Anterior cingulate cortex (tissue), 58 donors: ENCODE measurements at places on chromosomes 2 and 18.

- no peak for DNase-seq
These were observed 284.3 kb upstream of the SPRED2 start for GRCh38 chr2:65716698-65717097.

GRCh38 chr2:9693646-9694045 lies 62.8 kb upstream of the YWHAQ start:
- DNase-seq, result no peak

GRCh38 chr2:215313255-215313613 lies 1.4 kb downstream of the ATIC start:
- no peak for DNase-seq

DNA sequence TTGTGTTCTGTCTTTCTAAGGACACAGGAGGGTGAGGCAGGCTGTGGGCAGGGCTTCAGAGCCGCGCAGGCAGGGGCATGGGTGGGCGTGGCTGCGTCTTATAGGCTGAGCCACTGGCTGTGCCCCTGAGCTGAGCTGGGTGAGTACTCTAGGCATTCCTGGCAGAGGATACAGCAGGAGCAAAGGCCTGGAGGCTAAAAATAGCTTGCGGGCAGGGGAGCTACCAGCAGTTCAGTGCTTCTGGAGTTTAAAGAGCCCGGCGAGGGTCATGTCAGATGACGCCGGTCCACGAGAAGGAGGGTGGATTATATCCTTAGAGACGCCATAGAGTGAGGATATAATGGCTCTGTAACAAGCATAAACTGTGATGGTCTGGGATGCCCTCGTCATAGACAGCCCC lies 31.5 kb upstream of the PDIA6 start:
- peak; percentile 29 for DNase-seq

GRCh38 chr2:150425121-150425955 lies 62.1 kb downstream of the RND3 start:
- DNase-seq, result no peak

- no peak for DNase-seq
These were observed 925.7 kb downstream of the EPHA4 start for GRCh38 chr2:220646424-220646823.

DNA sequence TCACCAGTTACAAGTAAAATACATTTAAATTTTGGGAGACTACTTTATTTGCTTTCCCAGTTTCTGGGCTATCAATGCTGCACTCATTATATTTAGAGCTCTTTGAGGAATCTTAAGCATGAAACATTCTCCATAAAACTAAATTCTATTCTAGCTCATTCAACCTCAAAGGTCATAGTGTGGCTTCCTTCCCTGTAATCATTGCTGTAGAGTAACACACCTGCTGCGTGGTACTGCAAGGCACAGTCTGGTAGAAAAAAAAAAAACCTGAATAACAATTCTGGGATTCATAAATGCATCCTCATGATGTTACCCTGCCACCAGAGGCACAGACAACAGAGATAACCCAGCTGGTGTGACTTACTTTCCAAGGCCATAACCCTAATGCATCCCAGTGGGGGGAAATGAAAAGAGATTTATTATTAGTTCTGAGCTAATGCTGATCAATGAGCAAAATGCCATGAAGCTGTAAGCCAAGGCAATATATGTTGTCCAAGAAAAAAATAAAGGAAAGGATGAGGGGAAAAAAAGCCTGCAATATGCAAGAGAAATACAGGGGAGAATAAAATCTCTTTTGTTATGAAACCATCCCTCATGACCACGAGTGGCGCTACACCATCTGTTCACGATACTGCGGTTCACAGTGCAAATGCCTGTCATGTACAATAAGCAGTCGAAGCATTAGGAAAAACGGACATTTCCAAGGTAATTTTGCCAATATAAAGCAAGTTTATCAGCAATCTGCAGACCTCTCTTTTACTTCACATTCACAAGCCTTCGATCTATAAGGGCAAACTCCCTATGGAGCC lies 1481.6 kb upstream of the PIK3C3 start:
- DNase-seq, result no peak

DNA sequence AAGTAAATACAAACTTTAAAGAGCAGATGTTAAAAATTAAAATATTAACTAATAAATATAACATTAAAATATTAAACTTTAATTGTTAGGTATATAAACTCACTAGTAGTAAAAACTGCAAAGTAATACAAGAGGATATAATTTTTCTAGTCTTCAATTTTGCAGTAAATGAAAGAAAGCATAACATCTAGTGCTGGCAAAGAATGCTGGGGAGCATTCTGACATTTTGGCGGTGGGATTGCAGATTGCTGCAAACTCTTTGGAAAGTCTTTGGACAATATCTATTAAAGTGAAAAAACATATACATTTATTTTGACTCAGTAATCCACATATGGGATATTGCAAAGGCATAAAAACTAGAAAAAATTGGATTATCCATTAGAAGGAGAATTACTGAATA lies 175.0 kb downstream of the GCA start:
- DNase-seq, result no peak

GRCh38 chr2:231387904-231388724 lies 7.4 kb upstream of the B3GNT7 start:
- DNase-seq, result peak; percentile 71

DNA sequence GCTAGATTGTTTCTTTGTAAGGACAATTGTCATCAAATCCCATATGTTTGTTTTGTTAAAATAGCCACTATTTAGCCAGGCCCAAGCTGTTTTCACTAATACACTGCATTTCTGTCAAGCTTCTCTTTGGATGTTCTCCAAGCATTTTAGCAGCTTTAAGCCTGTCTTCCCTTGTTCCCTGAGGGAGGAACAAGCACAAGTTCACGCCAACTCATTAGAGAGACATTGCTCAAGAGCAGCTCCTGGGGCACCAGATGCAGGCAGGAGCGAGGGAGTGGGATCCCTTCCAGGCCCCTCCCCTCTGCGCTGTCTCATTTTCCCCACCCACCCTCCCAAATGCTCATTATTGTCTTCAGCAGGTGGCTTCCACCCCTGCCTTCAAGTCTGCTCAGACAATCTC lies 32.6 kb upstream of the PPP3R1 start:
- DNase-seq, result no peak

DNA sequence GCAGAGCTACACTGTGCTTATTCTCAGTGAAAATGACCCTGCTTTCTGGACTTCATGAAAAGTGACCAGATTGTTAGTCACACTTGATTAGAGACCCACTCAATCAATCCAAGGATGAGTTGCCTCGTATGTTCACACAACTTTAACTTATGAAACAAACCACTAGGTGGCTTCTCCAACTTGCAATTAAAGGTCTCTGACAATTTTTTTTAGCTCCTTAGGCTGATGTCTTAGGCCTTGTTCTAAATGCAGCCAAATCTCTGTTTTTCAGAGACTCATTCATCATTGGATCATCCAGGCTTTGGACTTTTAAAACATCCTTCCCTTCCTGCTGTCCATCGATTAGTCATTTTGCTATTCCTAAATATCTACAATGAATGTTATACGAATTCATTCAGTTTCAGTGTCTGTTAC lies 63.4 kb downstream of the MREG start:
- no peak for DNase-seq

DNA sequence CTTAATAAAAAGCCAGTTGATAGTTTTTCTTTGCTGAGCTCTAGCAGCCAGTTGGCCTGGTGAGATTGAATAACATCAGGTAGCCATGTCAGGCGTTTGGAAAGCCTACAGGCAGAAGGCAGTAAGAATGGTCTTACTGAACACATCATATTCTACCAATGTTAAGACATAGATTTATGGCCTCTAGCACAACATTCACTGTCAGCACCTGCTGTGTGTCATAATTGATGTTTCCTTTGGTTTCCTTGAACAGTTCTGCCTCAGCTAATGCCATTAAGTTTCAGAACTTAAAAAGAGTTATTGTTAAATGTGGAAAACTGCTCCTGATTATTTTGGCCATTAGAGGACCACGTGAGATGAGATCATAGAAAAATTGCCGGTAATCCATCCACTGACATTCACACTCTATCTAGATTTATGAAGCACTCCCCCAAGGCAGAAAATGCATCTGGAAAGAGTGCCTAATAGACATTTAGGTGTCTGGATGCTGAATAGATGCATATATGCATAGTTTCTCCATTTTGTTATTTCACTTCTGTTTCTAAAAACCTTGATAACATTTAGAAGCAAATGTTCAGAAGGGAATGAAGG lies 434.7 kb downstream of the PTPRM start:
- no peak for DNase-seq
